ENCODE measurements at places on chromosomes 6 and 20.

DNA sequence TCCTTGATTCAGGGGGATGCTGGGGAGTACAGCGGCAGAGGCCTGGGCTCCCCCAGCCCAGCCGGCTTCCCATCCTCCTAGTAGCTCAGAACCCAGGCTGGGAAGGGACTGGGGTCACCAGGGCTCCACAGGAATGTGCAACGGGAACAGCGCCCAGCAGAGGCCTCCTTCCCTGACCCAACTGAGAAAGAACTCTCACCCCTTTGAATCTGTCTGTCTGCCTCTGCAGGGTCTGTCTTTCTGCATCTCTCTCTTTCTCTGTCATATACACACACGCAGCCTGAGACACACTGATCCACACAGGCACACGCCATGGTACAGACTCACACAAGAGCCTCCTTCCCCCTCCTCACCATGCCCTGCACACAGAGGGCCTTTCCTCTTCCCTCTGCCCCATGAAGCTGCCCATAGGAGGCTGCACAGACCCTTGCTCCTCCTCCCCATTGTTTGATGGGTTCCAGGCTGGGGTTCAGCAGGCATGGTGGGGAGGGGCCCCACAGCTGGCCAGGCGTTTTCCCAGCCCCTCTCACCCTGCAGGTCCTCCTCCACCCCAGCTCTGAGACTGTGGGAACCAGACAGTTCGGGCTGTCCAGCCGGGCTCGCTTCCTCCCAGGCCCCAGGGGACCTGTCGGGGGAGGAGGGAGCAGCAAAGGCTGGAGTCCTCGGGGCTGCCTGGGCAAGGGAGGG lies 2.8 kb downstream of the FOXS1 start:
- no peak for DNase-seq

- DNase-seq: no peak
Observed at GRCh38 chr20:25281541-25281991, 33.7 kb downstream of the PYGB start.

GRCh38 chr6:156029286-156029985 lies 573.8 kb upstream of the NOX3 start:
- no peak for DNase-seq

DNA sequence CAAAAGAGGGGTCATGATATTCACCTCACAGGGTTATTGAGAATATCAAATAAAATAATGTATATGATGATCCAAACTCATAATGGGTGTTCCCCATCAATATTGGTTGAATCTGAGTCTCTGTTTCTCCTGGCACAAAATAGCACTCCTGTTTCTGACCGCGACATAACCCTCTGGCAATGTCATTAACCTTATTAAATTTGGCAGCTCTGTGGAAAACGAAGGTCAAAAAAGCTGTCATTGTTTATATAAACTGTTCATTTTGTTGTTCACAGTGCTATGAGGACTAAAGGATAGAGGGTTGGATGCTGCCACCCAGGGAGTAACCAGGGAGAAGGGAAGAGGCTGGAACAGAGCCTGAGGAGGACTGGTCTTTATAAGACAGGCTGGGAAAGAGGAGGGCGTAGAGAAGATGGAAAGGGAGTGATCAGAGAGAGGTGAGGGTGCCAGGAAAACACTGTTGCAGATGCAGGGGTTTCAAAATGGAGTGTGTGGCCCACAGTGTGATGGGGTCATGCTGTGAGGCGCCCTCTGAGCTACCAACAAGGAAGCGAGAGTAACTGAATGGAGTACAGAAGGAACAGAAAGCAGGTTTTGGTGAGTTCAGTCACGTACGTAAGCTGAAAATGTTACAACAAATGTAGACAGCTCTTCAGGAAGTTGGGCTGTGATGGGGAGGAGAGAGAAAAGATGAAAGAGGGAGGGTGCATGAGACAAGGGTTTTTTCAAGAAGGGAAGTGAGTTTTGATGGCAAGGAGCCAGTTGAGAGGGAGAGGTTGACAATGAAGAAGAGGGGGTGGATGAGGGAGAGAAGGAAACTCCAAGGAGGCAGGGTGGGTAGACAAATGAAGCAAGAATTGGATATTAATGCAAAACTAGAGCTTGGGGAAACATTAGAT lies 251.6 kb upstream of the TAB2 start:
- DNase-seq: no peak

DNA sequence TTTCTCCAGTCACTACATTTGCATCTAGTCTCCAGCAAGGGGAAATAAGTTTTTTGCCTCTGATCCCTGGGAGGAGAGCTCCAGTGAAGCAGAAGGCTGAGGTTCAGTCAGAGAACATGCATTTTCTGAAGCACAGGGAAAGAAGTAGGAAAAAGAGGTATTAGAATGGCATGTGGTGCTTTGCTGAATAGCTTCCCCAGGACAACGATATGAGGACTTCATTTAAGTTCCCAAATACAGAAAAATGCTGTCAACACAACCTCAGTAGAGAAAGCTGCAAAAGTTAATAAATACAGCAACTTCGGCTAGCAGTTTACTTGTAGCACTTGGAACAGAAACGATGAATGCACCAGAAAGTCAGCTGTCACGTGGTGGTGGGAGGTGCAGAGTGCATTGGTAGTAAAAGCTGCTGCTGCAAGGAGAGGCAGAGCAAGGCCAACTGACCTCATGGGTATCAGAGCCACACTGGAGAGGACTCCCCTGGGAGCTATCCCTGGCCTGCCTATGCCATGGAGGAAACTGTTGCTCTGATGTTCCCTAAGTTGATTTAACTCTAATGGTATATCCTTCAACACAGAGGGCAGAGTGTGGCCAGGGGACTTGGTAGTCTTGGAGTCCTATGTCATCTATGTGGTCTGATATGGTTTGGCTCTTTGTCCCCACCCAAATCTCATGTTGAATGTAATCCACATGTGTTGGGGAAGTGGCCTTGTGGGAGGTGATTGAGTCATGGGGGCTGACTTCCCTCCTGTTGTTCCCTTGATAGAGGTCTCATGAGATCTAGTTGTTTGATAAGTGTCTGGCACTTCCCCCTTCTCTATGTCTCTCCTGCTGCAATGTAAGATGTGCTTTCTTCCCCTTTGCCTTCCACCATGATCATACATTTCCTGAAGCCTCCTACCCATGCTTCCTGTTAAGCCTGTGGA lies 85.9 kb downstream of the ADTRP start:
- DNase-seq: no peak

- no peak for DNase-seq
Observed at GRCh38 chr6:138535728-138536455, 36.6 kb upstream of the NHSL1 start.

GRCh38 chr6:38319256-38320212 lies 320.2 kb downstream of the BTBD9 start:
- DNase-seq: no peak

- DNase-seq: no peak
Observed at GRCh38 chr6:169964486-169965180, 213.2 kb downstream of the ERMARD start.

GRCh38 chr6:42260396-42260888 lies 42.8 kb upstream of the MRPS10 start:
- DNase-seq: no peak

DNA sequence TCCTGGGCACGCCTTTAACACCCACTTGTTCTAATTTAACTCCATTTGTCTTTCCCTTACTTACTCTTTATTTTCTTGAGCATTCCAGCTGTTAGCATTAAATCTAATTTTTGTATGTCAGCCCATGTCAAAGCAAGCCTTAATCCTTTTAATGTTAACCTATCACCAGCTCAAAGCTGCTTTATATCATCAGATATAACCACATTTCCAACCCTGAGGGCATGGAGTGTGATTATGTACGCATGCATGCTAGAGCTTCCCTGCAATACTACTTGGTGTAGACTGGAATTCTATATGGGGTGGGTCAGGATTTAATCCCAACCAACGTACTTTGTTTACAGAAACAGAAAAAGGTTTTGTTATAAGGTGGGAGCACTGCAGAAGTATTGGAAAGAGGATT lies 139.4 kb upstream of the HMGN3 start:
- DNase-seq: no peak

DNA sequence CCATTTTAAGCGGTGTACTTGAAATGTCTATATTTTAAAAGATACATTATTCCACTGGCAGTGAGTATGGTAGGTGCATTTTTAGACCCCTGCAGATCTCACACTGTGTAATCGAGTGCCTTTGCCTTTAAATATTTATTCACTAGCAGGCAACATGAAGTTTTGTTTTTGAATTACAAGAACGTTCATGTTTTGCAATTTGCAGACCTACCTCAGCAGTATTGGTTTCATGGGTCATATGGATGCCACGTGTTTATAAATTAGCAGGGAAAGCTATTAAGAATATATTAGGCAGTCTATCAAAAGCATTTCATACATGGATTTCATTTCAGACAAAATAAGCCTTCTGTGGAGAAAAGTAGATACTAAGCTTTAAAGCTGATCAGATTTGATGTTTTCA lies 7.2 kb downstream of the MAP3K4 start:
- no peak for DNase-seq

DNA sequence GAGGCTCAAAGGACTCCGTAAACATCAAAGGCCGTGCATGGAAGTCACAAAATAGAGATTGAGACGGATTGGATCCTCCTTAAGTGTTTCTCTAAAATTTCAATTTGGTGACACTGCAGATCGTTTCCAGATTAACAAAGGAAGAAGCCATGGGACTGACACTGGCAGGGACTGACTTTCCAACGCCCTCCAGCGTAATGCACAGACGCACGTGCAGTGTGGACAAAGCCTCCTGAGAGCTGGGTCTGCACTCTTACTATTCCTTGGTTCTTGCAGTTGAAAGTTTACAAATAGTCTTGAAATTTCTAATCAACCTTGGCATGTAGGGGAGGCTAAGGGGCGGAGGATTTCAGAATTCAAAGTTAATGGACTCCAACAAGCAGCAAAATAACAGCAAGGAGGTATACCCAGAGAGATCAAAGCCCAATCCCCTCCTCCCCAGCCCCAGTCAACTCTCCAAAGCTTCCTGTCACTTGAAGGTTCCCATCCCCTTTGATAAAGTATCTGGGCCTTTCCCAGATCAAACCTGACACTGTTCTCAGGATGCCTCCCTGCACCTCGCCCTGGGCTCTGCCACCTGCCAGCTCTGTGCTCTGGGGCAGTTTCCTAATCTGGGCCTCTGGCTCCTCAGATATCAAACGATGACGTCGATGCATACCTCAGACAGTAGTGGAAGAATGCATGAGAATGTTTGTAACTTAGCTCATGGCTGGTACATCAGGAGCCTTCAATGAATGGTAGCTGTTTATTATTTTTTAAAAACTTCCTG lies 106.5 kb upstream of the TRAF3IP2 start:
- no peak for DNase-seq

GRCh38 chr6:72952808-72953630 lies 272.3 kb downstream of the KHDC1L start:
- DNase-seq: no peak

DNA sequence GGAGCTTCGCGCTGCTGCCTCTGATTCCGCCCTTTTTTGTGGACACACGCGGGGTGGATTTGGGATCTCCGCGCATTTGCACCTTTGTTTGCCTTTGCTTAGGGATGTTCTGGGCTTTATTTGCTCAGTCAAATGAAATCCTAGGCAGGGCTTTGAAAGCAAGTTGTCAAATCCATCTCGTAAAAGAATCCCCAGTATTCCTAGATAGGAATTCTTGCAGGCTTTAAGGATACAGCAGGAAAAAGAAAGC lies 453 bp downstream of the CEP57L1 start:
- DNase-seq: no peak

- no peak for DNase-seq
Observed at GRCh38 chr6:168916576-168917211, 337.0 kb downstream of the THBS2 start.

GRCh38 chr6:41644297-41644879 lies 6.1 kb downstream of the MDFI start:
- no peak for DNase-seq

- no peak for DNase-seq
Observed at GRCh38 chr20:45913116-45913515, 1.2 kb upstream of the PLTP start.

- DNase-seq: no peak
Observed at GRCh38 chr6:151286214-151286613, 46.4 kb downstream of the AKAP12 start.

DNA sequence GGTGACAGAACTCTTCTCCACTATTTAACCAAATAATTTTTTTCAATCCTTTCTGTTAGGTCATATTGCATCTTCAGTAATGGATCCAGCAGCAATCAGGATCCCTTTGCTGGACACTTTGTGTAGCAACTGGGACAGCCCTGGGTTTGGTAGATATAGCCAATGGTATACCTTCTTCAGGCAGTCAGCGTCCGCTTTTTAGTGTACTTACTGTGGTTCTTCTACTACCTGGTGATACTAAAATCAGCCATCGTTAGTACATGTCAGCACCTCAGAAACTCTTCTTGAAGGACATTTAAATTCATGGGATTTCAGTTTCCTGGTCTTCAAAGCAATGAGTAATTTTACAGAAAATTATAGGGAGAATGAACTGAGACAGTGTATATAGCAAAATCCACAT lies 93.5 kb downstream of the ADGRG6 start:
- DNase-seq: no peak

- no peak for DNase-seq
Observed at GRCh38 chr20:2794202-2794748, 6.2 kb downstream of the CPXM1 start.

DNA sequence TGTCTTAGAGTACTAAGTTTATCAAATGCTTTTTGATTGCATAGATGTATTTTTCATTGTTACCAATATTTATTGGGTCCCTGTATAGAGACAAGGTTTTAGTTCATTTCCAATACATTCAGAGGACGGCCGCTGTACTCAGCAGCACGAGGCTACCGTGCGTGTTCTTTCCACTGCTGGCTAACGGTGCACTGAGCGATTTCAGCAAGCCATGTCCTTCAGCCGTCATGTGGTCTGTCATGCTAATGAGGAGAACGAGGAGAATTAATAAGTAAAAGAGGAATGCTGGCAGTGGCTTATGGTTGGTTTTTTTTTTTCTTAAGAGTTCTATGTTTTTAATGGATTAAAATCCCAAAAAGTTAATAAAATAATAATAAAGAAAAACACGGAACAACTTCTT lies 253.6 kb downstream of the ARID1B start:
- DNase-seq: no peak

GRCh38 chr20:61514396-61514795 lies 262.3 kb downstream of the CDH4 start:
- DNase-seq: no peak

- DNase-seq: no peak
Observed at GRCh38 chr6:121492536-121492935, 57.1 kb downstream of the GJA1 start.

- DNase-seq: no peak
Observed at GRCh38 chr6:155408981-155409380, 46.7 kb downstream of the NOX3 start.

DNA sequence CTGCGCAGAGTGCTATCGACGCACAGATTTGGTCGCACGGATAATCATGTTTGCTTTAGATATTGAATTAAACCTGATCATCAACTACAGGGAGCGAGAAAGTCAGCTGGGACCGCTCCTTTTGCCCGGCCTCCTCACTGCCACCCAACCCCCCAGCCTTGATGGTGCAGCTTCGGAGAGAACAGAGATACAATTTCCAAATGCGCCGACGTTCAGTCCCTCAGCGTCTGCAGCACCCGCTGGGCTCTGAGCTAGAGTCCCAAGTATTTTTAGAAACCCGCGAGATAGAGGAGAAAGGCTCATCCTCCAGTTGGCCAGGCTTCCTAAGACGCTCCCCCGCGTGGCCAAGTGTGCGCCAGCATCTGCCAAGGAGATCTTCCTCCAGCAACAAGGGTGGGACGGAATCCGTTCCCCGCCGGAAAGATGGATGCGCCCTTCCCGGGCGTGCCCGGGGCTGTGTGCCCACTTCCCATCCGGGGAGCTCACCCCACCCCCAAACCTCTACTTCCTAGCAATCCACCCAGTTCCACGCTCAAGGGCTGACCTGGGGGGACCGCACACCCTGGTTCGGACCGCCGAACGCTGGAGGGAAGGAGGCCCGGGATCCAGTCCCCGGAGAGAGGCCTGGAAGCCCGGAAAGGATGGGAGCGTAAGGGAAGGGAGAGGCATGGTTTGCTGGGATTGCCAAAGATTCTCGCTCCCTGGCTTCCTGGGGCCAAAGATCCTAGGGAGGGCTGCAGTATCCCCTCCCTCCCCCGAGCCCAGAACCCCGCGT lies 4.1 kb downstream of the NKX2-2 start:
- no peak for DNase-seq
